ENCODE measurements at places on chromosomes 1 and 21. TPM values are rescaled to one million over a fixed set of nuclear protein-coding genes. Genes with fewer than 3 reads are reported as not detected.

RHD gene
- 0.11 TPM for polyA plus RNA-seq

CGN gene
- polyA plus RNA-seq = 1.0 TPM

PDE4B gene
- 27.4 TPM for polyA plus RNA-seq

AMPD1 gene
- not detected for polyA plus RNA-seq

KCNE2 gene
- 0.24 TPM for polyA plus RNA-seq

GBP6 gene
- polyA plus RNA-seq = 0.18 TPM

RUNX1 gene
- polyA plus RNA-seq = 13.1 TPM

SPRR2G gene
- polyA plus RNA-seq = not detected

RAB3GAP2 gene
- polyA plus RNA-seq = 22.8 TPM

C4BPA gene
- polyA plus RNA-seq = not detected

NKAIN1 gene
- not detected for polyA plus RNA-seq

RNU1-4 gene
- 22.6 TPM for polyA plus RNA-seq

TMEM222 gene
- polyA plus RNA-seq = 56.9 TPM

NBPF14 gene
- 4.3 TPM for polyA plus RNA-seq

Measured in naive thymus-derived CD8-positive, alpha-beta T cell (primary cell).